Pancreas (tissue), 10 donors: ENCODE measurements at places on chromosomes 12 and 14. TPM values are rescaled to one million over a fixed set of nuclear protein-coding genes. Genes with fewer than 3 reads are reported as not detected.

Gene PDE3A
- total RNA-seq: 10.8 TPM

Gene USP44
- 2.4 TPM for total RNA-seq

Gene SLCO1C1
- total RNA-seq: 0.34 TPM

Gene RNF212B
- total RNA-seq: 0.12 TPM

Gene TMBIM6
- 284 TPM for total RNA-seq

Gene ALX1
- total RNA-seq: not detected

Gene BATF
- total RNA-seq: not detected

Gene SMIM41
- 0.09 TPM for total RNA-seq

Gene FSCB
- total RNA-seq: not detected

Gene FOXG1
- not detected for total RNA-seq

Gene PDZRN4
- total RNA-seq: not detected

Gene MYH6
- total RNA-seq: not detected

Gene IL22
- total RNA-seq: not detected

DNA sequence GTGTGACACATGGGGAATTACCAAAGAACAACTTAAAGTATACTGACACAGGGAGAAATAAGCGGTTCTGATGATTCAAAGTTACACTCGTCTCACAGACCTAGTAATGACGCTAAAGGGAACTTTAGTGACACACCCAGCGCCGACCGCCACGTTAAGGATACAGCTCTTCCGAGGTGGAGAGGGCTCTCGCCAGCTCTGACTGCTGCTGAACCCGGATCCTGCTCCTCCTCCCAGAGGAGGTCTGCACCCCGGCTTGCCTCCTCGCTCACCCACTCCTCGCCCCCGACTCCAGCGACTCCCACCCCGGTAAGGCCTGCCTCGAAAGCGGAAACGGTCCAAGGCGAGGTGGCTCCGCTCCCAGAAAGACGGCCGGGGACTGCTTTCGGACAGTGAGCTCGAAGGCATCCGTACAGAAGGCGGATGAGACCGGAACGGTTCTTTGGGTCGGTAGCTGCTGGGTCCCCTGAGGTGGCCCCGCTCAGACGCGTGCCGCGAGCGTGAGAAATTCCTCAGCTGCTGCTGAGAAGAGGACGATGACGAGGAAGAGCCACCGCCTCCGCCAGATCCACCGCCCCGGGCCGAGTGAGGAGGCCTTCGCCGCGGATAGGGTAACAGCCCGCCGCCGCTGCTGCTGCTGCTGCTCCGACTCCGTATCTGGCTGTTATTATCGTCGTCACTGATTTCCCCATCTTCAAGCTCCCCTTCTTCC lies 643 bp downstream of the ZFC3H1 start:
- peaks cover 28% of the 10 kb centered on the region for H3K4me1 ChIP-seq
- DNase-seq: peak; percentile 77
- H3K27me3 ChIP-seq: no peaks in the 10 kb centered on the region
- H3K4me3 ChIP-seq: peak overlapping the region; percentile 82

GRCh38 chr12:109723311-109723881 lies 9.8 kb downstream of the FAM222A start:
- DNase-seq: peak; percentile 74
- no peaks in the 10 kb centered on the region for H3K27me3 ChIP-seq
- peak overlapping the region; percentile 17 for H3K27ac ChIP-seq

DNA sequence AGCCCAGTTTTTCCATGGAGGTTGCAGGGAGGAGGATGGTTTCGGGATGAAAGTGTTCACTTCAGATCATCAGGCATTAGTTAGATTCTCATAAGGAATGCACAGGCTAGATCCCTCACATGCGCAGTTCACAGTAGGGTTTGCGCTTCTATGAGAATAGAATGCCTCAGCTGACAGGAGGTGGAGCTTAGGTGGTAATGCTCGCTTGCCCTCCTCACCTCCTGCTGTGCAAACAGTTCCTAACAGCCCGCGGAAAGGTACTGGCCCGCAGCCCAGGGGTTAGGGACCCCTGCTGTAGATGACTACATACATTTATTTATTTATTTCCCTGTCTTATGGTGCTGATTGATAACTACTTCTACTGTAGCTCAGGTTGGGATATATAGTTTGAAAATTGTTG lies 93.2 kb downstream of the FBXO33 start:
- H3K4me1 ChIP-seq: no peaks in the 10 kb centered on the region
- H3K4me3 ChIP-seq: no peak overlapping the region

- DNase-seq: no peak
- no peaks in the 10 kb centered on the region for H3K4me1 ChIP-seq
- H3K36me3 ChIP-seq: no peaks in the 10 kb centered on the region
- H3K27ac ChIP-seq: no peak overlapping the region
These were observed 183.6 kb upstream of the PZP start for GRCh38 chr12:9391815-9392214.

- H3K4me1 ChIP-seq: peaks cover 5% of the 10 kb centered on the region
- no peaks in the 10 kb centered on the region for H3K27me3 ChIP-seq
- no peak overlapping the region for H3K27ac ChIP-seq
- no peak for DNase-seq
- H3K4me3 ChIP-seq: no peak overlapping the region
These were observed 10.6 kb downstream of the CCDC88C start for GRCh38 chr14:91406982-91407381.

DNA sequence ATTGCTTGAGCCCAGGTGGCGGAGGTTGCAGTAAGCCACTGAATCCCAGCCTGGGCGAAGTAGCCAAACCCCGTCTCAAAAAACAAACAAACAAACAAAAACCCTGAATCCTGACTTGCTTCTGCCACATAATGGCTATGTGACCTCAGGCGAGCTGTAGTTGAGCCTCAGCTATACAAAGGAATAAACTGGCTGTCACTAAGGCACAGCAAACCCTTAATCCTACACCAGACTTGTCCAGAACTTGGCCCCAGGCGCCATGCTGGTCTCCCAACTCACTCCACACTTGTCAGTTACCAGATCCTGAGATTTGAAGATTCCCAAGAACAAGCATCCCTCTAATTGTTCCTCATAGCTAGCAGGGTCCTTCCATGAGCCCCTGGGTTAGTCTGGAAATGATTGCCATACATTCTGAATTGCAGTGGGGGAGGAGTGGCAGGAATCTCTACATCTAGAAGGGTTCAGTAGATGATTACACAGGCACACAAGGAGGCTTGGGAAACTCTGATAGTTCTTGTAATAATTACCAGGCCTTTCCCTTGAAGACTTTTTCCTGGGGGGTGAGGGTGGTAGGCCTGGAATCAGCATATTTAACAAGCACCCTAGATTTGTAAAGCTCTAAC lies 9.9 kb downstream of the MAP3K12 start:
- peaks cover 5% of the 10 kb centered on the region for H3K4me1 ChIP-seq
- H3K4me3 ChIP-seq: no peak overlapping the region
- no peaks in the 10 kb centered on the region for H3K27me3 ChIP-seq
- no peak overlapping the region for H3K27ac ChIP-seq
- no peak for DNase-seq

DNA sequence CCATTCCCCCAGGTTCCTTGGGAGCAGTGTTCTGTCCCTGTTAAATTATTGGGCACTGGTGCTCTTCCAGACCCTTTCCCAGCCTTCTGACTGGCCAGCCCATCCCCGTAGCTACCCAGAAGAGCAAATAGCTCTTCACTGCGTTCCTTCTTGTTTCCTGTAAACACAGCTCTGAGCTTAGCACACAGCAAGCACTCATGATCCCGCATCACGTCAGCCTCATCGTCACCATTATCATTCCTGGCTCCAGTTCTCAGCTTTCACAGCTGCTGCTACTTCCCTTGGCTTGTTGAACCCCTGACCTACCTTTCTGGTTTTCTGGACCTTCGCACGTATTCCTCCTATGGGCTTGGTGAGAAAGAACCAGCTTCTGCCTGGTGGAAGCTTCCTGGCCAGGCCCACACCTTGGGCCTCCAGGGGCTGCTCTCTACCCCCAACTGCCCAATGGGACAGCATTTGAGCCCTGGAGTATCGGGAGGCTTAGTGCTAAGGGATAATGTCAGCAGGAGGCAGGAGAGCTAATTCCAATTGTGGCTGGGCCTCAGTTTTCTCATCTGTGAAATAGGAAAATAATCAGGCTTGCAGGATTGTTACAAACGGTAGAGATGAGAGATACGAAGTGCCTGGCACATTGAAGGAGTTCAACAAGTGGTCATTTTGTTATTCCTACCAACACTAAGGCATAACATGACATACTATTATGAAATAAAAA lies 22.6 kb upstream of the PAPOLA start:
- no peaks in the 10 kb centered on the region for H3K27me3 ChIP-seq
- H3K27ac ChIP-seq: no peak overlapping the region
- no peaks in the 10 kb centered on the region for H3K4me1 ChIP-seq
- no peak overlapping the region for H3K4me3 ChIP-seq
- DNase-seq: no peak
- no peaks in the 10 kb centered on the region for H3K36me3 ChIP-seq

- no peak for DNase-seq
- H3K36me3 ChIP-seq: peaks cover 75% of the 10 kb centered on the region
- H3K4me1 ChIP-seq: peaks cover 22% of the 10 kb centered on the region
These were observed 7.3 kb downstream of the RSRC2 start for GRCh38 chr12:122519418-122519817.

DNA sequence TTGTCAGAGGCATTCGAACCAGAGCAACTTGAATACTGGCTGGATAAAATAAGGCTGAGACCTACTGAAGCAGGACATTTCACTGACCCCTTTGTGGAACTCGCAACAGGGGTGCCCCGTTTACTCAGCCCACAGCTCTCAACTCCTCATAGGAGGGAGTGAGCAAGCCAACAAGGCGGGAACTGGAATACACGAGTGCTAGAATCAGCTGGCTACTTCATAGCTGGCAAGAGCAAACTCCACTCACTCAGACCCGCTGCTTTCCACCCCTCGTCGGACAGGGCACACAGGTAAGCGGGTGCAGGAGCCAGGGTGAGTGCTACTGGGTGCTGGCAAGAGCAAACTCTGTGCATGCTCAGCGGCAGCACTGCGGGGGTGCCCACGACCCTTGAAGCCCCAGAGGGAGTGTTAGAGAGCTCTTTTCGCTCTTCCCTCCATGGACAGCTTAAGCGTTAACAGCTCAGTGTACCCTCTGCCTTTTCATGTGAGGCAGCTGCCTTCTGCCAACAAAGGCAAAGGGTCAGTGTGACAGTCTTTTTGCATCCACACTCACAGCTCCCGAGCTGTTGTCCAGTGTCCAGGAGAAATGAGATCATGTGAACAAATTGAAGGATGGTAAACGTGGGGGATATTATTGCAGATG lies 15.7 kb downstream of the CAPZA3 start:
- no peak for DNase-seq
- H3K27ac ChIP-seq: no peak overlapping the region
- H3K4me1 ChIP-seq: no peaks in the 10 kb centered on the region
- H3K27me3 ChIP-seq: no peaks in the 10 kb centered on the region

- no peaks in the 10 kb centered on the region for H3K4me1 ChIP-seq
- DNase-seq: no peak
- H3K4me3 ChIP-seq: no peak overlapping the region
- no peaks in the 10 kb centered on the region for H3K36me3 ChIP-seq
These were observed 29.2 kb downstream of the ALG10 start for GRCh38 chr12:34051486-34051885.

DNA sequence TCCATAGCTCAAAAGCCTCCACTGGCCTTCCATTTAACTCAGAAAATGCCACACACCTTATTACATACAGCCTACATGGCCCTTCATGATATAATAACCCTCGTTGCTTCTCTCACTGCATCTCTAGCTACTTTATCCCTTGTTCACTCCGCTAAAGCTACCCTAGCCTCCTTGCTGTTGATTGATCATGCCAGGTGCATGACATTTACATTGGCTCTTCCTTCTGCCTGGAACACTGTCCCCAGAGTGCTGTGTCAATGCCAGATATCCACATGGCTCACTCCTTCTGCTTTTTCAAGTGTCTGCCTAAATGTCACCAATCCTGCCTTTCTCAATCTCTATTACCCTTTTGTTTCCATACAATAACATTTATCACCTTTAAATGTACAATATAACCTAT lies 58.3 kb downstream of the CAND1 start:
- no peak overlapping the region for H3K4me3 ChIP-seq
- no peak for DNase-seq
- no peaks in the 10 kb centered on the region for H3K27me3 ChIP-seq
- no peaks in the 10 kb centered on the region for H3K4me1 ChIP-seq

DNA sequence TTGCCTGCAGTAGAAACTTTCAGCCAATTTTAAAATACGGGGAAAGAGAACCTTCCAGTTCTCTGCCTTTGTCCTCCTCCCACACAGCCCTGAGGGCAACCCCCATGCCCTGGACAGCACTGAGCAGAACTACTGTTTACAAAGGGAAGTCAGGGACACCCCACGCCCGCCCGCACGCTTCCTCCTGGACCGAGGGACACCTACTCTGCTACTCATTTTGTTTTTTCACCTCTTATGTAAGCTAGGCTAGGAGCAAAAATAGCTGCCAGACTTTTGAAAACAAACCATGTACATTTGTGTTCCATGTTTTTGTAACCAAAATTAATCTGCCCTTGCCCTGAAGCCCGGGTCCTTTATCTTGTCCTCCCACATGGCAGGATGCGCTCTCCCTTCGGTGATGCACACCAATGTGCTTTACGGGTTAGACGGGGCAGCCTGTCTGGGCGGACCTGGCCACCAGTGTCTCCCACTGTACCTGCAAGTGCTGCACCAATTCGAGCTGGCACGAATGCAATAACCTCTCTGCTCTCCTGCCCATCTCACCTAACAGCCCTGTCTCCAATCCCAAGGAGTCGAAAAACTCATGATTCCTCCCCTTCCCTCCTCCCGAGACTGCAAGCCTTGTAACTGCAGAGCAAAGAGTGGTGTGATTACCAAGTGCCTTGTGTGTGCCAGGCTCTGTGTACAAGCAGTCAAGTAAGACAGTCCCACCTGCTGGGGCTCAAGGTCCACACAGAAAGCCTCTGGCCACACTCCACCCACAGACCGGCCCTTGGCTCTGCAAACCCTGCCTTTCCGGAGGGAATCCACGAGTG lies 85.2 kb downstream of the CCDC88C start:
- H3K36me3 ChIP-seq: no peaks in the 10 kb centered on the region
- peaks cover 9% of the 10 kb centered on the region for H3K4me1 ChIP-seq
- no peak overlapping the region for H3K27ac ChIP-seq
- no peak for DNase-seq

GRCh38 chr14:20440882-20441281 lies 4.9 kb upstream of the KLHL33 start:
- no peaks in the 10 kb centered on the region for H3K4me1 ChIP-seq
- no peaks in the 10 kb centered on the region for H3K27me3 ChIP-seq
- H3K36me3 ChIP-seq: no peaks in the 10 kb centered on the region
- no peak overlapping the region for H3K4me3 ChIP-seq
- no peak for DNase-seq

- H3K27ac ChIP-seq: no peak overlapping the region
- no peak overlapping the region for H3K4me3 ChIP-seq
- DNase-seq: no peak
- H3K36me3 ChIP-seq: no peaks in the 10 kb centered on the region
- no peaks in the 10 kb centered on the region for H3K4me1 ChIP-seq
These were observed 93.7 kb downstream of the KCNMB4 start for GRCh38 chr12:70459786-70460185.

- no peaks in the 10 kb centered on the region for H3K27me3 ChIP-seq
- no peaks in the 10 kb centered on the region for H3K4me1 ChIP-seq
- H3K27ac ChIP-seq: no peak overlapping the region
- no peak overlapping the region for H3K4me3 ChIP-seq
- peaks cover 7% of the 10 kb centered on the region for H3K36me3 ChIP-seq
These were observed 11.9 kb upstream of the FKBP11 start for GRCh38 chr12:48937170-48937569.

GRCh38 chr12:26124446-26125399 lies at the start of gene BHLHE41:
Gene BHLHE41 (minus strand): TSS chr12:26125037. CDS start chr12:26124779, 258 bp downstream.
- H3K27ac ChIP-seq: peak within 1 kb of the TSS; percentile 96
- no peaks in the 10 kb centered on the region for H3K27me3 ChIP-seq
- H3K4me1 ChIP-seq: peaks cover 16% of the 10 kb centered on the region
- peak within 1 kb of the TSS; percentile 71 for H3K4me3 ChIP-seq
- peak; percentile 86 for DNase-seq
